ENCODE measurements at places on chromosomes 6 and 20.

DNA sequence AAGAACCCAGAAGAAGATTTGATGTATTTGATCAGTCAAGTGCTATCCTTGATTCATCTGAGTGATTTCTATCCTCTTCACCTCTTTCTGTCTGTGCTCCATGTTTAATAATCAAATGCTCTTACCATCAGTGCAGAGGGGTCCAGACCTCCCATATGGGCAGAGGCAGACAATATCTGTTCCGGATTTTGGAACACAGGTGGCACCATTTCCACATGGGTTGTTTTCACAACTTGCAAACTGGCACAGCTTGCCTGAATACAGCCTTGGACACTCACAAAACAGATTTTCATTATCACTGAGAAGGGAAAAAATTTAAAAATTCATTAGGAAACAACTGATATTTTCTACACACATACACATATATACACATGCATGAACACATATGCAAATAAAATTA is 228.5 kb downstream of the PHF3 start:
- DNase-seq, result no peak

DNA sequence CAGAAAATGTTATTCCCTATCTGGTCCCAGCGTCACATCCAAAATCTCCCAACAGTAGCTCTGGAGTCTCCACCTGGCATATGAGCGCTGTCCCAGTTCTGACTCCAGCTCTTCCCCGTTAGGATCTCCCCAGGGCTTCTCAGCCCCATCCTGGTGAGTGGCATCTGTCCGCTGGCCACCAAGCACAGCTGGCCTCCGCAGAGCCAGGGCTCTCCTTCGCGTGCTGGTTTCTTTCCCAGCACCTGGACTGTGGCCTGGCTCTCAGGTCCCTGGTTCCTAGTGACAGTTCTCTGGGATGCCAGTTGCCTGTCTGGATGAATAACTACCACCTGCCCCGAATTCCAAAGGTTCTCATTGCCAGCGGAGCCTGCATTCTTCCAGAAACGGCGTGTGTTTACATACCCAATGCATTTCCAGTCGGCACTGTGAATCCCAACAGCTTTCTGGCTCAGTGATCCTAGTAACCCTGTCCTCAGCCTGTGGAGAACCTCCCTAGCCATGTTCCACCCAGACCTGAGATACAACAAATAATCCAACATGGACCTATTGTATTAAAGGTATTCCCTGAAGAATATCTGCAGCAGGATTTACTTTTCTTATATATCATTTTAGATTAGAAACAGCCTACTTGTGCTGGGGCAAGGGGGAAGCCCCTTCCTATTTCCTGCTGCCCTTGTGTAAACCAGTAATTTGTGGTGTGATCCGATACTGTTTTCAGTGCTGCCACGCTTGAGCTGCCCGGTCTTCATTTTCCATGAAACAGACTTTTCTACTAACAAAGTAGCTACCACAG is 69.9 kb upstream of the PDE10A start:
- no peak for DNase-seq

DNA sequence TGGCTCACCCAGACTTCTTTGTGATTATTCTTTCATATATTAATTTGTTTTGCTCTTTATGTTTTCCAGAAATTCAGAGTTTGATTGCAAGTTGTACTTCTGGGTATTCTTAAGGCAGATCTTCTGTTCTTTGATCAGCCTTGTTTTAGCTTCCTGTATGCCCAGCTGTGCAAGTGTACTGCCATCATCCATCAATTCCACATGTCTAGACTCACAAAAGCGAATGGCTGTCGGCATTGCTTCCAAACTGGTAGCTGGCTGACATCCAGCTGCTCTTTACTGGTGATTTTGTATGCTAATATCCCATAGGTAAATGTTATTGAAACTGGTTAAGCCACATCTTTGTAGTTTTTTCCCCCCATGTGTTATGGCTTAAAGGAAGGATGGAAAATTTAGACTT is 1084.8 kb upstream of the CITED2 start:
- DNase-seq, result no peak

GRCh38 chr6:45538641-45539547 is 161.2 kb upstream of the SUPT3H start:
- no peak for DNase-seq

GRCh38 chr6:19855536-19855935 is 18.4 kb downstream of the ID4 start:
- no peak for DNase-seq

- no peak for DNase-seq
Measured at GRCh38 chr20:24762371-24762770, 186.7 kb upstream of the CST7 start.

DNA sequence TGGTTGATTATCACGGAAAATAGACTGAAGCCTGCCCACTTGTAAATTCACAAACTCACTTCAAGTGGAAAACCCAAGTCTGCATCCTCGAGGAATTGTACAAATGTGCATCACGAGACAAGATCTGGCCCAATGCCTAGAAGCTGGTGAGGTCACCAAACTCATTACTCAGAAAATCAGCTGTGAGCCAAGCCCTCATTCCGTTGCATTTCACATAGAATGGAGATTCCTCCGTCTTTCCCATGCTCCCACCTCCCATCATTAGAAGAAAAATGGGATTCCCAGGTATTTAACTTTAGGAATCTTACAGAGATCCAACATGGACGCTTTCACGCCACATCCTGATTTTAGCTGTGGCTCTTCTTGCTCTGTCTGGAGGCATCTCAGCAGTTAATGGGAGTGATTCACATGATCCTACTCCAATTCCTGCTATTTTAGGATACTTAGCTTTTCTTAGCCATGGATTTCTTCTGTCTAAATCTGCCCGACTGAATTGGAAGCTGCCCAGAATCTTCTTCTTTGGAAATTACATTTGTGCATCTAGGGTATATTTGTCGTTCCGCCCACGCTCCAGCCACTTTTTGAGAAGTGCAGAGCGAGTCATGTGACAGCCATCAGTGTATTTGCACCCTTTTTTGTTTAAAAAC is 68.7 kb upstream of the STMND1 start:
- DNase-seq, result no peak

DNA sequence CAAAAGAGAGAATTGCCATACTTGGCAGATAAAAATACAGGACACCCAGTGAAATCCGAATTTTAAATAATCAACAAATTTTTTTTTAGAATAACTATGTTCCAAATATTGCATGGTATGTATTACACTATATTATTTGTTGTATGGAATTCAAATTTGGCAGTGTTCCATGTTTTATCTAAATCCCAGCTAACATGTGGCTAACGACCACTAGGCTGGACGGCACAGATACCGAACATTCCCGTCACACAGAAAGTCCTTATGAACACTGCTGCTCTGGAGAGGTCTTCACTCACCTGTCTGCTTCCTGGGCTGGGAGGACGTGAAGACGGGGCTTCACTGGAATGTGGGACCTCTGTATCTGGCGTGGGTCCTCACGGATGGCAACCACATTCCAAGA is 32.8 kb downstream of the SNX5 start:
- DNase-seq, result no peak

- no peak for DNase-seq
Measured at GRCh38 chr6:43258180-43258579, 14.9 kb downstream of the TTBK1 start.

- peak; percentile 83 for DNase-seq
Measured at GRCh38 chr20:4082406-4083097, 67.2 kb upstream of the RNF24 start.

- no peak for DNase-seq
Measured at GRCh38 chr6:43743682-43744381, 26.2 kb upstream of the VEGFA start.

DNA sequence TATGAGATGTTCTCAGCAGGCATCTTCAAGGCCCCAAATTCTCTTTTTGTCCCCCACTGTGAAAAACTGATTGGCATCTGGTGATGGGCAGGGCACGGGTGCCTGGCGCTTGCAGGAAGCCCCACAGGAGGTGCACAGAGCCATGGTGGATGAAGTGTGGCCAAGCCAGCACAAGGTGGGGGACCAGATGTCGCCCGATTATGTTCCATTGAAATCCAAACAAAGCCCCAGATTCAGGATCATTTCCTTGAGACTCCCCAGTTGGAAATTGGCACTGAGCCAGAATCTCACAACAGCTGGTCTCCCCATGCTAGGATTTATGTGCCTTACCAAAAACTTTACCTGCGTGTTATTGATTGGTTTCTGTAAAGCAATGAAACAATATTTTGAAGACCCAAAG is 186.1 kb downstream of the ADAT2 start:
- DNase-seq, result no peak

DNA sequence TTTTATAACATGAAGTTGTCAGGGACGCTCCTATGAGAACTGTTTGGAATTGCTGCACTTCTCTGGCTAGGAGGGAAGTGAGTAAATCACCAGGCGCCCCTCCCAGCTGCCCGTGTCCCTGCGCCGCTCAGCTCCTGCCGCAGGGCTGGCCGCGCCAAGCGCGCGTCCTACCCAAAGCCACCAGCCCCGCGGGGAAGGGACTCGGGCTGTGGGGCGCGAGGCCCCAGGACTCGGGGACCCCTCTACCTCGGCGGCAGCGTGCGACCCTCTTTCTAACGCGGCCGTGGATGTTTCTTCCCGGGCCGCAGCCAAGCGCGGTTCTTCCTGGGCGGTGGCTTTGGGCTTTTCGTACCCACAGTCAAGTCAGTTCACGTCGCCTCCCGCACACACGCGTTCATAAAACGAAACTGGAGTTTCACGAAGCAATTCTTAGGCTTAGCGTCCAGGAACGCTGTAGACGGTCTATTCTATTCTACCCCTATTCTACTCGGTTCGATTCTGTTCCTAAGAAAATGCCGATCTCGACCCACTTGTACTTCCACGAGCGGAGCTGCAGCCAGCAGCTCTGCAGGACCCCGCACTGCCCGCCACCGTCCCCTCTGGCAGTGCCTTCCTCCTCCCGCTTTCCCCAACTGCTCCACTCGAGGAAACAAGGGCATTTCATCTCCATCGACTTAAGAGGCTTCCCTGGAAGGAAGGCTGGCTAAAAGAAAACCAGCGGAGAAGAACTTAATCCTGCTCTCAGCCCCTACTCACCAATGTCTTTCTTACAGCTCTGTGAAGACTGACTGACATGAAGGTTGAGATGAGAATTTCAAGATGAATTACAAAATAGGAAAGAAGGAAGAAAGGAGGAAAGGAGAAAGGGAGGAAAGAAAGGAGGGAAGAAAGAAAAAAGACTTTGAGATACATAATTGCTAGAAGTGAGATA is 15.4 kb downstream of the FOXC1 start:
- no peak for DNase-seq

- no peak for DNase-seq
Measured at GRCh38 chr20:33791959-33792597, 19.1 kb upstream of the CHMP4B start.

GRCh38 chr20:25252230-25252651 is 4.4 kb downstream of the PYGB start:
- DNase-seq, result no peak

- DNase-seq, result no peak
Measured at GRCh38 chr6:52362443-52363227, 684 bp downstream of the PAQR8 start.

DNA sequence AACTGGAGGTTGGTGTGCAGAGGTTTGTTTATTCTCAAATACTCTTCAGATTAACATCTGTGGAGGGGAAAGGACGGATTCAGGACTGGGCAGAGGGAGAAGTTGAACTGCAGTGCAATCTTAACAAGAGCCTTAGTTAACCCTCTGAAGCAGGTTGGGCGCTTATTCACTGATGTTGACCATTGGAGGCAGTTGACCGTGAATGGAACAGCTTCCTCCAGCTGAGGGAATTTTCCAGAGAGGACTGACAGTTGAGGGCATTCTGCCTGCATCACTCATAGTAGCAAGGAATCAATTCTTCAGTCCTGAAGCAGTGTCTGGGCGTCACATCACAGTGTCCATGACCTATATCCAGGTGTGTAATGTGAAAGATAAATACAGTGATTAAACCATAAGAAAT is 80.9 kb downstream of the PLCB4 start:
- no peak for DNase-seq

- DNase-seq, result no peak
Measured at GRCh38 chr6:129507059-129507807, 202.7 kb downstream of the ARHGAP18 start.

GRCh38 chr6:83770910-83771309 is 62.0 kb upstream of the SNAP91 start:
- no peak for DNase-seq

GRCh38 chr6:130776287-130776925 is 50.8 kb upstream of the SMLR1 start:
- DNase-seq, result no peak

- DNase-seq, result no peak
Measured at GRCh38 chr20:41344938-41345728, 4.5 kb downstream of the LPIN3 start.

- no peak for DNase-seq
Measured at GRCh38 chr6:106053484-106054205, 32.5 kb upstream of the PRDM1 start.

DNA sequence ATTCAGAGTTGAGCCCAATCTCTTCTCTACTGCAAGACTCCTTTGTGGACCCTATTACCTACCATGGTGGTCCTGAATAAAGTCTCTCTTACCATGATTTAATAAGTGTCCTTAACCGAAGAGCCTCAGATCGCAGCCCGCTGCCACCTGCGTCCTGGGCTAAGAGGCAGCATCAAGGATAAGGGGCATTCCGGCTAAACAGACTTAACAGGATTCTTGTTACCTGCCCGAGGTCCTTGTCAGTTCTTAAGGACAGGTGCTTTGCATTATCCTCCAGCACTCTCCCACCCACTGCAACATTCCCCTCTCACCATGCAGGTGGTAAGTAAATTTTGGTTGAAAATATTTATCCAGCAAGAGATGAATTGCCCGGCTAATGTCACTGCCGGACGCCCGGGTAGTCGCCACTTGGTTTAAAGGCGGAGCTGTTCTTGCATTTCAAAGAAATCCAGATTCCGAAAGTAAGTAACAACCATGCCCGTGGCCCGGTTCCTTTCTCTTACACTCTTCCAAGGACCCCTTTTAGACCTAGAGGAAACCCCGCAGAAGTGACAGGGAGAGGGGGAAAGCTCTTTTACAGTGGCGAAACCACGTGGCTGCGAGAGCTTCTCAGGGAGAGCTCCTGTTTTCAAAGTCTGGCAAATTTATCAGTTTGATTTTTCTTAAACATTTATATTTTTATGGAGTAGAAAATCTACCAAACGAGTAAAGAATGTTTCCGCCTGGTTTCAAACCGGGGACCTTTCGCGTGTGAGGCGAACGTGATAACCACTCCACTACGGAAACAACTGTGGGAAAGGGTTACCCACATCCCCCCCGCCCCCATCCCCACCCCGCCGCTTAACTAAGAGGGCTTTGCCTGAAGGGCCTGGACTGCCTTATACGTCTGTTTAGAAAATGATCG is 41.9 kb upstream of the PRSS16 start:
- peak; percentile 61 for DNase-seq

GRCh38 chr6:16698162-16698533 is 63.1 kb downstream of the ATXN1 start:
- no peak for DNase-seq

DNA sequence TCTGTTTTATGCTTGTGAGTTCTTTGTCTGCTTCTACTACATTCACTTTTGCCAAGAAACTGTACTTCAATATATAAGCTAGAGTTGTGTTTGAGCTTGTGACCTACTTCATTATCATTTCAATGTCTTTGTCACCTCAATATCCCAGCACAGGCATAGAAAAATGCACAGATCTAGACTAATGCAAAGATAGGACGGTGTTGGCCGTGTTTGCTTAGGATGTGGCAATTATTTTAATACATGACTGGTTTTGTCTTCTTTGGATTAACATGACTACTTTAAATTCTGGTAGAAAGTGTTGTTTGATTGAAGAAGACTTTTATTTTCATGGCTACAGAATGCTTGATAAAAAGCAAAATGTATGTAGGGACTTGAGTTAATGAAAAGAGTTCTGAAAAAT is 1075.0 kb upstream of the GJE1 start:
- no peak for DNase-seq
